ENCODE measurements at places on chromosomes 7 and 10. TPM values are rescaled to one million over a fixed set of nuclear protein-coding genes. Genes with fewer than 3 reads are reported as not detected.

PRSS1 gene
- not detected for total RNA-seq

ERVW-1 gene
- not detected for total RNA-seq

CCL24 gene
- not detected for total RNA-seq

SH3PXD2A gene
- 8.7 TPM for total RNA-seq
